Neural crest cell (in vitro differentiated cells): ENCODE measurements at places on chromosomes 2 and 18.

DNA sequence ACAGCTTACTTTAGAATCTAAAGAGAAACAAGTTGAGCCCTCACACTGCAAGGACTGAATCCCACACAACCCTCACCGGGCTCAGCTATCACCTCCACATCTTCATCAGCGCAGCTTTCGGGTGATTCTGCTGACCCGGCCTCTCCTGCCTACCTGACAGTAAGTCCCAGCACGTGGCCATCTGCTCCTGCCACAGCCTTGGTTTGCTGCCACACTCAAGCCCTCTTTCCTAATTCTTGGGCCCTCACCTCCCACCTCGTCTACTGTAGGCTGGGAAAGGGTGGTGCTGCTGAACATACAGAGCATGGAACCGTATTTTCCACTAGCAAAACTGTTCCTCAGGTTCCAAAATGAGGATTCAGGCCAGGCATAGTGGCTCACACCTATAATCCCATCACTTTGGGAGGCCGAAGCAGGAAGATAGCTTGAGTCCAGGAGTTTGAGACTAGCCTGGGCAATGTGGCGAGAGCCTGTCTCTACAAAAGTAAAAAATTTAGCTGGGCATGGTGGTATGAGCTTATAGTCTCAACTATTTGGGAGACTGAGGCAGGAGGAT lies 55.3 kb upstream of the HAAO start:
- no peak for DNase-seq

- no peak for DNase-seq
These were observed 49.7 kb upstream of the ST3GAL5 start for GRCh38 chr2:85938456-85938855.

DNA sequence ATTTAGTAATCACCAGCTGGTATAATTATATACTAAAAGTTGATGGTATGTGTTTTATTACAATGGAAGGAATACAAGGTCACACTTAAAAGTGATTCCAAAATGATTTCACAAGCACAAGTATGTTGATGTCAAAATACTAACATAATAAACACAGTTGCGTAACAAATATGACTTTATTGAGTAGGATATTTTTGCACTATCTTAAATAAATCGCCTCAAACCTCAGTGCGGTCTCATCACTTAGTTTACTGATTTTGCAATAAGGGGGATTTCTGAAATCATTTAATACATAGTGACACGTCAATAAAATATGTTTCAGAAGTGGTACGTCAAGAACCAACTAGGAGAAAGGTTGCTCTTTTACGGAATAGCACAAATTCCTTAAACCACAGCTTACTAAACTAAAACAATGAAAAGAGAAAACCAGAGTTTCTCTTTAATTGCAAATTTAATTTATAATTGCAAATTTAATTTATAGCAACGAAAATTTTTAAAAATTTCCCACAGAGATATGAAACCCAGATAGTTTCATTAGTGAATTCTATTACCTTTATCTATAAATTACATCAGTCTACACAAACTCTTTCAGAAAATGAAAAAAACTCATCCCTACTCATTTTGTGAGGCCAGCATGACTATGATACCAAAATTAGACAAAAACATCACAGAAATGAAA lies 304.0 kb upstream of the REG3G start:
- DNase-seq: no peak

GRCh38 chr2:80642465-80642864 lies 337.9 kb upstream of the LRRTM1 start:
- no peak for DNase-seq

GRCh38 chr18:48806551-48807261 lies 144.1 kb downstream of the SMAD7 start:
- no peak for DNase-seq
